PC-9 (cell line): ENCODE measurements at places on chromosomes 2 and 18. TPM values are rescaled to one million over a fixed set of nuclear protein-coding genes. Genes with fewer than 3 reads are reported as not detected.

Gene C2orf74
- total RNA-seq, result 19.2 and 22.6 TPM in 2 replicates

DNA sequence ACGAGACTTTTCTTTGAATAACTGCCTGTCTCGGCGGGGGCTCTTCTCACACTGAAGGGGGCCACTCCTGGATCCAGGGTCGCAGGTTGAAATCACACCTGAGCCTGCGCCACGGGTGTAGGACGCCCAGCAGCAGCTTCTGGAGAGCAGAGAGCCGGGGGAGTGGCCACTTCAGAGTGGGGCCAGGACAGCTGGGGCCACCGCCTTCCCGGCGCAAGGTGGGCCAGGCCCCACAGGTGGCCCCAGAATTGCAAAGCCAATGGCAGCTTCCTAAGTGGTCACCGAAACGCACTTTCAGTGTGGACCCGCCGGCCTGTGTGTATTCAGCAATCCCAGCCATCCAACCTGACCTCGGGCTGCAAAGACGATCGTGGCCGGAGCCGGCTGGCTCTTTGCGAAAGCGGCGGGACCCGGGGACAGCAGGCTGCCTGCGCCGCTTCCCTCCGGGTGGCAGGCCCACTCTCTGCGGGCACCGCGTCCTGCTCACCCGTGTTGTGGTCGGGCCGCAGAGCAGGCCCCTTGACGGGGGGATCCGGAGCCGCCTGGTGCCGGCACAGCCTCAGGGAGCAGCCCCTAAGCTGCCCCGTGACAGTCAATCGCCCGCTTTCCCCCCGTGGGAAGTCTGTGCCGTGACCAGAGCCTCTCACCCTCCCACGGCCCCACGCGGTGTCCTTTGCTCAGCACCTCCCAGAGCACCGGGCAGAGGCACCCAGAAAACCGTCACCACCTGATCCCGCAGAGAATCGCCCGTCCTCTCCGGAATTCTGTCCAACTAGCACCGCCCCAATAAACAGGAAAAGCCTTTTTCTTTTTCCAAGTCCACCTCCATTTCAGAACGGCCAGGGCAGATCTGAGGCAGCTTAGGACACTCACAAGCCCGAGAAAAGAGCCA, 144.7 kb downstream of the ZNF516 start:
- no peak for DNase-seq

Gene CCDC150
- 9.8 and 17.8 TPM in 2 replicates for total RNA-seq

DNA sequence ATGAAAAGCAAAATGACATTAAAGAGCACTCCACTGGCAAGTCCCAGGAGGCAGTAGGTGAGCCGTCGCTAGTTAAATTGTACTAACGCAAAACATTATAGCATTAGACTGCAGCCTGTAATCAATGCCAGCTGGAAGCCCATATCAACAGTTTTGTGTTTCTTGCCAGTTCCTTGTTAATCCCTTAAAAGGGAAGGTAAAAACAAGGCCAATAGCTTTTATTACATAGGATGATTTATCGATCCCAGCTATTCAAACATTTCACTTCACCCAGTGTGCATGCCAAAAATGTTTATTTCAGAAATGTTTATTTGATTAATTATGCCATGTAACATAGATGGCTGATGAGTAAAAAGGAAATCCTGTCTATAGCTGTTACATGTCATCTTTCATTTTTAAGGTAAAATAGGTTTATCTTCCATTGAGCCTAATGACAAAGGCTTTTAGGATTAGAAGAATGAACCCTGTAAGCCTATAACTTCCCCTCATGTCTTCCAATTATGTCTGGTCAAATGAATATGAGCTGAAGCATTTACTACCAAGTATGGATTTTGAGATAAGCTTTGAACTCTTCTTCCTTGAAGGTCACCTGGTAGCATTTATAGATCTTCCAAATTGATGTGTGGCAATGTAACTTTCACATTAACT, 591.2 kb downstream of the RNF144A start:
- DNase-seq, result no peak

DNA sequence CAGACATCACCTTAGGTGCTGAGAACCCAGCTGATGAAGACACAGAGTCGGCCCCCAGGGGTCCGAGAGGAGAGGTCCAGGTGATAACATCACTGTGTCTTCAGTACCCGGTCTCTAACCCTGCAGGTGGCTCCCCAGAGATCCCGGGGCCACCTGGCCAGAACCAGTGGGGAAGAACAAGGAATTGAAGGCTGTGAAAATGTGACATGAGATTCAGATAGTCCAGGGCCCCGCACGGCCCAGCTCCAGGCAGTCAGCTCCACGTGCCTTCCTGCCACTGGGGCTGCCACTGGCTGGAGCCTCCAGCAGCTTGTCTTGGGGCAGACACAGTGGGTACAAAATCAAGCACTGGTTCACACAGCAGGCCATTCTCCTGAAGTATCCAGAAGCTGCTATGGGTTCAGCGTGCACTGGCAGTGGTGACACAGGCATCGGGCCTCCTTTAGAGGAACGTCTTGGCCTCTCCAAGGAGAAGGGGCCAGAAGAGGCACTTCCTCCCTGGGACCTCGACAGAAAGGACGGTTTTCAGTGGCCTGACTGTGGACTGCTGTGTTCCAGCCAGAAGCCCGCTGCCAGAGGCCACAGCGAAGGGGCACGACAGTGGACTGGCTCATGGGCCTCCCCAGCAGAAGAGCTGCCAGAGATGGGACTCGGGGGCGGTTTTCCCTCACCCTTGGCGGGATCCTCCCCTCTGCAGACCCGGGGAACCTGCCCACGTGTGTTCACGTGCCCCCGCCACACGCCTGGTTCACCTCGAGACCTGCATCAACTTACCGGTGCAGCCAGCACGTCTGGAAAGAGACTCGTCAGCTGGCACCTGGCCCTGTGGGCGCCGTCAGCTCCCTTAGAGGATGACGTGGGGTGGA, 150.4 kb downstream of the HDAC4 start:
- DNase-seq, result no peak

DNA sequence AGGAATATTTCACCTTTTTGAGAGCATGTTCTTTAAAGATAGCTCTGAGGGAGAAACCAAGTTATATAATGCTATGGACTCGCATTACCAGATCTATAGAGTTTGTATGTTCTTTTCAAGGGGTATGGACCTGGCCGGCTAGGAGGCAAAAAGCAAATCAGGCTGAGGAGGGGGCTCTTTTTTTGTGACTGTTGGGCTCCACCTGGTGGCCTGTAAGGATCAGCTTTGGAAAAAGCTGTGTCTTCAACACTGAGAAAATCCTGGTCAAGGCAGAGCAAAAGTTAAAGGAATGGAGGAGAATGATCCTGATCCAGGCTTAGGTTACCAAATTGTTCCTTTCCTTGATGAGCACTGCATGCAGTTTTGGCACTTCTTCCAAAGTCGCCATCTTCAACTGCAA, 180.5 kb downstream of the DIS3L2 start:
- peak; percentile 5 for DNase-seq

GRCh38 chr18:11154368-11154989, 5.1 kb upstream of the PIEZO2 start:
- DNase-seq, result peak; percentile 49

GRCh38 chr2:172434821-172435605, 7.6 kb downstream of the ITGA6 start:
- DNase-seq, result peak; percentile 64

Gene ATP5MC3
- 450 and 528 TPM in 2 replicates for total RNA-seq

Gene AAK1
- total RNA-seq, result 50.3 and 66.6 TPM in 2 replicates

- DNase-seq, result no peak
Observed at GRCh38 chr2:193806088-193806774, 1611.5 kb upstream of the TMEFF2 start.

Gene IGFBP2
- total RNA-seq, result 106 and 133 TPM in 2 replicates

Gene CD8A
- total RNA-seq, result 0.28 and 0.45 TPM in 2 replicates

DNA sequence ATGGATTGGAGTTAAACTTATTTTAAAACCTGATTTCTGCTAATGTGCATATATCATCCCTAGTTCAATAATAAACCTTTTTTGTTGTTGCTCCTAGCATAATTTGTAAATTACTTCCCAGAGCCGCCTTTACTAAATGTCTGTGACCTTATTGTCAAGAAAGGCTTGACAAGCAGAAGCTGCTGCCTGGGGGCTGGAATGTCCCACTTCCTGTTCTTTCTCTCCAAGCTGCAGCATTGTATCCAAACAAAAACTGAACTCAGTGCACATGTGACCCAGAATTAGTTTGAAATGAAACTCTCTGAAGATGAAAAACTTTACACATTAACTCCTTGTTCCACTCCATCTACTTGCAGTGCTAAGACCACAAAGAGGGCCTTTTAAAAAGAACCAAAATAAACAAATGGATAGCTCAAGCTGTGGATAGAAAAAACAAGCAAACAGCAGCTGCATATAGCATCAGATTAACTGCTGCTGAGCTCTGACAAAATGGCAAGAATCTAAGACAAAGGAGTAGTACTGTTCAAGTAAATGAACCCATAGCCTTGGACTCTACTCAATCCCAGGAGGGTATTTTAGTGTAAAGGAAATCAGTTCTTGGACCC, 99.8 kb upstream of the NEUROD1 start:
- no peak for DNase-seq

- no peak for DNase-seq
Observed at GRCh38 chr2:11201969-11202368, 46.7 kb downstream of the SLC66A3 start.

Gene RAB3GAP1
- total RNA-seq, result 29.5 and 36.8 TPM in 2 replicates

Gene SLC19A3
- 4.3 and 4.5 TPM in 2 replicates for total RNA-seq

GRCh38 chr2:68936427-68936826, 16.3 kb downstream of the GKN2 start:
- DNase-seq, result no peak

DNA sequence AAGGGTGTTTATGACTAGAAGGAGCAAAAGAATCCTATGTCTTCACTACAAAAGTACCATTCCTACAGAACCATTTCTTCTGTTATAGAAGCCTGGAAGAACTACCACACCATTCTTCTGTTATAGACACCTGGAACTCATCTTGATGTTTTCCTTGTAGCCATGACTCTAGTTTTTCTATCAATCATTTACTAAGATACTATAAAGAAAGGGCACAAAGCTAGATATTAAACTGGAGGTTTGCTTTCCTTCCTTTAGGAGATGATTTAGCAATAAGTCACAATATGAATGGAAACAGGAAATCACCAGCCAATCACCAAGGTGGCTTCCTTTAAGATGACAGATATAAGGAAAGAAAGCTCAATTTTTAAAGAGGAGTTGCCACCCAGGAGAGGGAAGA, 100.3 kb upstream of the NEUROD1 start:
- no peak for DNase-seq

GRCh38 chr2:8219096-8219495, 462.8 kb upstream of the ID2 start:
- DNase-seq, result no peak

Gene UGT1A3
- 60.3 and 67.1 TPM in 2 replicates for total RNA-seq

Gene WDR54
- 46.7 and 53.0 TPM in 2 replicates for total RNA-seq

DNA sequence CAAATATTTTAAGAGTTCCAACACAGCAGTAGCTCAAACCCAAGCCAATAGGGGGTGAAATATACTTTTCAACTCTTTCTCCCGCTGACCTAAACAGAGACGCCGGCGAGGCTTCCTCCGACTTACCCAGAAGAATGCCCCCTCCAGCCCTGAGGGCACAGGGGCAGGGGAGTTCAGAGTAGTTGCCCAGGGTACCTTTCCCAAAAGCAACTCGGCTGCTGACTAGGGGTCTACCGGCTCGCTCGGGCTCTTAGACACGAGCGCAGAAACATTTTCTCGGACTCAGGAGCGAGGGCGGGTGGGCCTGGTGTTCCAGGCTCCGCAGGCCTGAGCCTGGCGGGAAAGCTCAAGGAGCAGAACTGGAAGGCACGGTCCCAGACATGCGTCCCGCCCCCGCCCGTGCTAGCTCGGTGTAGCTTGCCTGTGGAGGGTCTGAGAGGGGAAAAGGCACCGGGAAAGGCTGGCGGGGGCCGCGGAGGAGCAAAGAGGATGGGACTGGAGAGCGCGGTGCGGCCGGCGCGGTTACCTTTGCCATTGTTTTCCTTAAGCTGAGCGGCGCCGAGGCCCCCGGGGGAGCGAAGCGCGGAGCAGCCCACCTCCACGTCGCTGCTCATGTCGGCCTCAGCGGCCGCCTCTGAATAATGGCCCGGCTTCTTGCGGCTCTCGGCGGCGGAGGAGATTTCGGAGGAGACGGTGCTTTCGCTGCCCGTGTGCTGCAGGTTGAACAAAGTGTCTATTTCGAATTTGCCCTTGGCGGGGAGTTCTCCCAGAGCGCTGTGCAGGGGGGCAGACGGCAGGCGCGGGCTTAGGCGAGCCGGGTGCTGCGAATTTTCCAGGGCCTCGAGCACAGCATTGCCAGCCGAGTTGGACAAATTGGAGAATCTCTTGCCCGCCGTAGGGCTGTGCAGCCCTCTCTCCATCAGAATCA, 674 bp downstream of the EVX2 start:
- DNase-seq, result no peak

DNA sequence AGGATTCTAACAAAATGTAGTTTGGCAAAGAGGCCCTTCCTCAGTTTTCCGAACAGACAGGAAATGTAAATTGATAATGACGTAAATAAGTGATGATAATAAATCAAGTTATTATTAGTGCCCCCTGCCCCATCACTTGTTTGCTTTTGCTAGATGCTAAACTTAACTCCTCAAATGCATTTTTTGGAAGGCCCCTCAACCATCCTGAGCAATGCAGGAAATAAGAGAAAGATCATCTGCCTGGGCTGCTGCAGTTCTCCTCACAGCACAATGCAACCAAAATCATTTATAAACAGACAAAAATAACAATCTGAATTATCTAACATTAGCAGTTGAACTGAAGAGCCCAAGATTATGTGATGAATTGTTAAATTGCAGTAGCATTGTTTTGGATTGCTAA, 62.6 kb upstream of the PSMD14 start:
- no peak for DNase-seq

Gene MEP1B
- not detected in 2 replicates for total RNA-seq

Gene RIT2
- not detected in 2 replicates for total RNA-seq

DNA sequence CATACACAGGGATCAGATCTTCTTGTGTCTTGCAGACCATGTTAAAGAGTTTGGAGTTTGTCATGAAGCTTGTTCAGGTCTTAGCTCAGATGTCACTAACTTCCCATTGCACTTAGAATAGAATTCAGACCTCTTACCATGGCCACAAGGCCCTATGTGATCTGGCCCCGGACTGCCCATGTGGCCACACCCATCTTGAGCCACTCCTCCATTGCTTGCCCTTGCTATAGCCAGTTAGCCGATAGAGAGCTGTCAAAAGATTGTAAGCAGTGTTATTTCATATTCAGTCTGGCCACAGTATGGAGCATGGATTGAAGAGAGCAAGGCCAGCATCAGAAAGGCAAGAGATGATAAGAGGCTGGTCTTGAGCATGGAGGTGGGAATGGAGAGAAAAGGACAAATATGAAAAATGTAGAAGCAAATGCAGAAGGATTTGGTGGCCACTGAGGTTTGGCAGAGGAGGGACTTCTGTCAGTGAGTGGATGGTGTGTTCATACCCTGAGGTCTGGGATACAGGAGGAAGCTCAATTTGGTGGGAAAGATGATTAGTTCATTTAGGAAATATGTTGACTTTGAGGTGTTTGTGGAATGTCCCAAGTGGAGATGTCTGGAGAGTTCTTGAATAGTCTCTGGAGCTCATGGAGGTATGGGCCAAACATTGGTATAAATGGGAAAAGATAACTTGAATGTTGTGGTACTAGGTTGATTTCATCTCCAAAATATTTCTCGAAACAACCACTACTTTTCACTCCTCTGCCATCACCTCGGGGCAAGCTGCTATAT, 10.6 kb downstream of the DGUOK start:
- no peak for DNase-seq

- no peak for DNase-seq
Observed at GRCh38 chr2:2901384-2902345, 476.0 kb downstream of the EIPR1 start.

Gene ZNF385B
- 2.8 and 4.1 TPM in 2 replicates for total RNA-seq
